ENCODE measurements at places on chromosomes 7 and 10.

DNA sequence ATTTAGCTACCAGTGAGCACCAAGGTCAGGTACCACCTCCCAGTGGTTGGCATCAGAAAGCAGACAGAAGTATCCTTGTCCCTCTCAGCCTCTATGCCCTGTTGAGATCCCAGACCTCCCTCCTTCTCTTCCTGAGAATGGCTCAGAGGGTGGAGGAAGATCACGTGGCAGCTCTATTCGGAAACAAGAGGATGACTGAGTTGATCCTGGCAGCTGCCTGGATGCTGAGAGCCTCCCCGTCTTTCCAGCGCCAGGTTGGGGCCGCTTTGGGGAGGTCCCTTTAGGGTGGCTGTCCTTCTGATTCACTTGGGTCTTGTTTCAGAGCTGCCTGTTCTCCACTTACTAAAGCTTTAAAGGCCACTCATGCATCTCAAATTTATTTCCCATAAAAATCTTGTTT lies 36.9 kb upstream of the NPFFR1 start:
- DNase-seq: no peak

- no peak for DNase-seq
Measured at GRCh38 chr7:43647339-43647672, 64.4 kb downstream of the STK17A start.

GRCh38 chr7:80839855-80840254 lies 79.0 kb downstream of the SEMA3C start:
- no peak for DNase-seq

GRCh38 chr10:78934994-78935602 lies 133.7 kb upstream of the ZMIZ1 start:
- no peak for DNase-seq

DNA sequence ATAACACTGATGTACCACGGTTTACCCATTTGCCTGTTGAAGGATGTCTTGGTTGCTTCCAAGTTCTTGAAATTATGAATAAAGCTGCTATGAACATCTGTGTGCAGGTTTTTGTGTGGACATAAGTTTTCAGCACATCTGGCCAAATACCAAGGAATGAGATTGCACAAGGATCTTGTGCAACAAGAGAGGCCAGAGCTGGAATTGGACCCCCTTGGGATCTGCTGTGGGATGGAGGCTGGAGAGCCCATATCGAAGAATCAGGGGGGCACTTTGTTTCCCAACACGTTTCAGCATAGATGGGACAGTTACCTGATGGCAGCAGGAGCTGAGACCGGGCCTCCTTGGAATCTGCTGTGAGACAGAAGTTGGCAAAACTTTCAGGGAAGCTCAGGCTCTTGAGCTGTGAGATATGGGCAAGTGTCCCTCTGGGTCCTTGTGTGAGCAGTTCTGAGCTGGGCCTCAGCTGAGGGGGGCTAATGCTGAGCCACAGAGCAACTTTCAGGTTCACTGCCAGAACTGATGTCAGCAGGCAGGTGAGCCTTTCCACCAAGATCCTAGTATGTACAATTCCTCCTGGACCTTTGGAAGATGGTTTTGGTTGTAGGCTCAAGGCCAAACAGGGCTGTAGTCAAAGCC lies 115.2 kb upstream of the RAB18 start:
- DNase-seq: no peak

- no peak for DNase-seq
Measured at GRCh38 chr7:51326656-51327286, 10.2 kb upstream of the COBL start.

- DNase-seq: no peak
Measured at GRCh38 chr7:47771990-47772360, 176.3 kb downstream of the PKD1L1 start.

All from SHP77 treated with DMSO at 0.1 percent for 48 hours (cell line).